CD4-positive, CD25-positive, alpha-beta regulatory T cell (primary cell): ENCODE measurements at places on chromosomes 7 and 10. TPM values are rescaled to one million over a fixed set of nuclear protein-coding genes. Genes with fewer than 3 reads are reported as not detected.
A peak's percentile ranks its signal among the peaks of the same experiment; 100 is the strongest.

DNA sequence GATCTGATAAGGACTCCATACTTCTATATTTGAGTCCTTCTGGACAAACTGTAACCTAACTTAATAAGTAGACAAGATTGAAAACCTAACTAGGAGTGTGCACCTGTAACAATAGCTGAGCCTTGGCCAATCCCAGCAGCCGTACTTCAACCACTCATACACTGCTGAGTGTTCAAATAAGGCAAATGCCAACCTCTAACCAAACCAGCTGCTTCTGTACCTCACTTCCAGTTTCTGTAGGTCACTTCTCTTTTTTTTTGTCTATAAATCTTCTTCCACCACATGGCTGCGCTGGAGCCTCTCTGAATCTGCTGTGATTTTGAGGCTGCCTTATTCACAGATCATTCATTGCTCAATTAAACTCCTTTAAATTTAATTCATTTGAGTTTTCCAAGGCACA is 753.2 kb downstream of the DNAJB9 start:
- H3K36me3 ChIP-seq, result no peaks in the 10 kb centered on the region
- H3K27ac ChIP-seq, result no peak overlapping the region
- DNase-seq, result no peak
- no peaks in the 10 kb centered on the region for H3K4me1 ChIP-seq

- H3K4me3 ChIP-seq, result no peak overlapping the region
- H3K36me3 ChIP-seq, result no peaks in the 10 kb centered on the region
- no peaks in the 10 kb centered on the region for H3K4me1 ChIP-seq
- H3K27ac ChIP-seq, result no peak overlapping the region
- H3K27me3 ChIP-seq, result no peaks in the 10 kb centered on the region
- DNase-seq, result no peak
These were observed 21.5 kb upstream of the PLEKHA1 start for GRCh38 chr10:122352817-122353525.

GRCh38 chr10:69409968-69410367 is 6.8 kb downstream of the TACR2 start:
- peak overlapping the region; percentile 91 for H3K27ac ChIP-seq
- no peak for DNase-seq
- H3K36me3 ChIP-seq, result no peaks in the 10 kb centered on the region
- H3K4me3 ChIP-seq, result no peak overlapping the region

DNA sequence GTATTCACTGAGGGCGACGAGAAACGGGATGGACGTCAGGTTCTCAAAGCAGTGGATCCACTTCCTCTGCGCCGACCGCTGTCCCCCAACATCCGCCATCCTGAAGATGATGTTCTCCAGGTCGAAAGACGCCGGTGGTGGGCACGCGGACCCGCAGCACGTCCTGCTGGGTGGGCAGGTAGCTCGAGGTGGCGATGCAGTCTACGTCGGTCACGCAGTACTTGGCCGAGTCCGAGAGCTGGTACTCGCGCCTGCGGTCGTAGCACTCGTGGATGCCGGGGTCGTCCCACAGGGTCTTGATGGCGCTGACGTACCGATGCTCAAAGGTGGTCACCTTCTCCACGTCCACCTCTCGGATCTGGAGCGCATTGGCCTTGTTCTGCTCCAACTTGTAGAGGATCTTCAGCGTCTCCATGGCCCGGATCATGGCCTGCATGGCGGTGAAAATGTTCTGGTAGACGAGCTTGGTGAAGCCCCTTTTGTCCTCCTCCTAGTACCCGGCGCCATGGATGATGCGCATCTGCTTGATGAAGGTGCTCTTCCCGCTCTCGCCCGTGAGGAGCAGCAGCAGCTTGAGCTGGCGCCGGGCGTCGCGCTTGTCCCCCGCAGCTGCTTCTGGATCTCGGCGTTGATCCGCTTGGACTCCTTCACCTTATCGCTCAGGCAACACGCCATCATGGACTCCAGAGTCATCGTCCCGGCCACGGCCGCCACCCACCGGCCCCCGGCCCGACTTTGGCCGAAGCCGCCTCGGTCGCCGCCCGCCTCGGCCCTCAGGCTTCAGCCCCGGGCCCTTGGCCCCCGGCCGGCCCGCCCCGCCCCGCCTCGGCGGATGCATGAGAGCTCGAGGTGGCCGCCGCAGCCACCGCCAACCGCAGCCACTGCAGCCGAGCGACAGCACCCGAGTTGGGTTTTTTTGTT is 122.9 kb upstream of the KCTD7 start:
- H3K4me3 ChIP-seq, result no peak overlapping the region
- H3K27ac ChIP-seq, result no peak overlapping the region
- H3K4me1 ChIP-seq, result peaks cover 10% of the 10 kb centered on the region
- peak; percentile 51 for DNase-seq

DNA sequence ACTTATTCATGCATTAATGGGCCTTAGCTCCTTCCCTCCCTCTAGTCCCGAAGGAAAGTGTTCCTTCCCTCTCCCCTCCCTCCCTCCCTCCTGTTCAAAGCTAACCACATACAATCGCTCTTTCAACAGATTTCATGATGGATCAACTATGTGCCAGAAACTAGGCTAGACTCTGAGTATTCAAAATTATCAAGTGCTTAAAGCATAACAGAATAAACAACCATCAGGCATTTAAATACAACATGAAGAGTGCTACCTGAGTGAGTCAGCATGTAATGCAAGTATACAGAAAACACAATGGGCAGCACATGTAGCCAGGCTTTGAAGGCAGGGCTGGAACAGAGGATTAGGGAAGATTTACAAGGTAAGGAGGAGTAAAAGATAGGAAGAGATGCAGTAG is 11.3 kb downstream of the CHCHD3 start:
- DNase-seq, result no peak
- H3K27ac ChIP-seq, result no peak overlapping the region
- peaks cover 38% of the 10 kb centered on the region for H3K36me3 ChIP-seq
- H3K4me3 ChIP-seq, result no peak overlapping the region
- no peaks in the 10 kb centered on the region for H3K27me3 ChIP-seq
- no peaks in the 10 kb centered on the region for H3K4me1 ChIP-seq

- no peak for DNase-seq
- no peak overlapping the region for H3K4me3 ChIP-seq
- no peaks in the 10 kb centered on the region for H3K4me1 ChIP-seq
- no peaks in the 10 kb centered on the region for H3K27me3 ChIP-seq
- H3K27ac ChIP-seq, result no peak overlapping the region
These were observed 12.5 kb downstream of the ADK start for GRCh38 chr10:74163319-74164068.

DNA sequence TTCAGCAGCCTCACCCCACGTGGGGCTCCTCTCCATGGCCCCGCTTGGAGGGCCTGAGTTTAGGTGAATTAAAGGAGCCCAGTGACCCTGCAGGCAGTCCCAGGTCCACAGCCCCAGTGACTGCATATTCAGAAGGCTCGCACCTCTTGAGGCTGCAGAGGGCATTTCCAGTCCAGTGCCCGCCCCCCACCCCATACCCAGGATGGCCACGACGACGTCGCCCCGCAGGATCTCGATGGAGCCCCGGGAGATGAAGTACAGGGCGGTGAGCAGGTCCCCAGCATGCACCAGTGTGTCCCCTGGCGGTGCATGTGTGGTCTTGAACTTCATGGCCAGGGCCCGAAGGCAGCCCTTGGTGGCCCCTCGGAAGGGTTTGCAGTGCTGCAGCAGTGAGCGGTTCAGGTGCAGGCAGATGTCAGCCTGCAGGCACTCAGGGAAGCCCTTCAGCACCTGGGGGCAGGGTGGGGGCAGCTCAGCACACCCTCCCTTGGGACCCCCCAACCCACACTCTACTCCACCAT is 28.1 kb downstream of the KCNH2 start:
- no peaks in the 10 kb centered on the region for H3K27me3 ChIP-seq
- no peaks in the 10 kb centered on the region for H3K4me1 ChIP-seq
- no peak for DNase-seq

GRCh38 chr7:128924707-128925588 is 12.8 kb upstream of the IRF5 start:
- no peak overlapping the region for H3K27ac ChIP-seq
- DNase-seq, result no peak
- no peak overlapping the region for H3K4me3 ChIP-seq

IPMK gene
- total RNA-seq, result 4.2 TPM

TFR2 gene
- total RNA-seq, result 8.0 TPM

GRCh38 chr7:106125417-106125816 is 13.3 kb upstream of the SYPL1 start:
- H3K27me3 ChIP-seq, result no peaks in the 10 kb centered on the region
- H3K4me1 ChIP-seq, result peaks cover 7% of the 10 kb centered on the region
- DNase-seq, result no peak
- H3K4me3 ChIP-seq, result no peak overlapping the region
- H3K27ac ChIP-seq, result no peak overlapping the region

DNA sequence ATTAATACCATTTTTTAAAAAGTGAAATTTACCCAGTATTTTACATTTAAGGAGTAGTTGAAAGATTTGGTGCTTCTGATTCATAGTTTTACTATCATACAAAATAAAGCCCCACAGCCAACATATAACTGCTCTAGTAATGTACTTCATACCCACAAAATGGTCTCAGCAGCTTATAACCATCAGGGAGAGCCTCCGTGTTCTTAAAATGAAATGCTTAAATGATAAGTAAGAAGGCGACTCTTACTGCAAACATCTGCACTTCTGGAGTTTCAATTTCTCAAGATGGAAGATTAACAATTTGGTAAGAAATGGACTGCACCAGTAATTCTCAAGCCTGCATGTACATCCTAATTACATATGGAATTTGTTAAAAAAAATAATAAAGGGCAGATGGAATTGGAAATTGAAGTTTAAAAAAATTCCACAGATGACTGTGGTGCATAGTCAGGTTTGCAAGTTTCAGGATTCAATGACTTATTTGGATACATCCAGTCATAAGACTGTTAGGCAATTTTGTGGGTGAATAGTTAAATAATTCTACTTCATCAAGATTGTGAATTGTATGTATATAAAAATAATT is 461.0 kb downstream of the KIF20B start:
- no peak overlapping the region for H3K27ac ChIP-seq
- no peaks in the 10 kb centered on the region for H3K4me1 ChIP-seq
- no peak overlapping the region for H3K4me3 ChIP-seq
- no peaks in the 10 kb centered on the region for H3K36me3 ChIP-seq
- no peak for DNase-seq
- H3K27me3 ChIP-seq, result no peaks in the 10 kb centered on the region

GPRIN2 gene
- total RNA-seq, result not detected

DNA sequence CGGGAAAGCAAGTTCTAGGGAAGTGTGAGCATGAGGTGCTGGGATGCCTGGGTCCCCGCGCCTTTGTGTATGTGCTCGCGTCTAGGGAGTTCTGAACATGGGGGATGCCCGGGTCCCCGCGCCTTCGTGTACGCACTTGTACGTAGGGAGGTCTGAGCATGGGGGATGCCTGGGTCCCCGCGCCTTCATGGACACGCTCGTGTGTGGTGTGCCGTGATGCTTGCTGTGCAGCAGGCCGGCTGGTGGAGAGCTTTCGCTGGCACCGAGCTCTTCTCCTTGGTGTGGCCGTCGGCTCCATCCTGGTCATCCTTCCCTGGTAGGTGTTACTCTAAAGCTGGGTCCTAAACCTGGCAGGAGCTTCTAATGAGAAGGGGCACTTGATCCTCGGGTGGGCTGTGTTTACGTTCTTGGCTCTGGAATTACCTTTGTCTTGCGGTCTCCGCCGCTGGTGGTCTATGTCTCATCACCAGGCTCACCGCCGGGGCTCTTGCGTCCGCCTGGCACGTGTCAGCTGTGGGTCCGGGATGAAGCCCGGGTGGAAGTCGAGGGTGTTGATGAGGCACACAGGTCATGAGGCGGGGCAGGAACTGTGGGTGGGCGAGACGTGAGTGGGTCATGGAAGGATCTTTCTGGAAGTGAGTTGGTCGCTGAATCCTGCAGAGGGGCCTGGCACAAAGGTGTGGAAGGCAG is 63.5 kb downstream of the DNAJB6 start:
- peaks cover 14% of the 10 kb centered on the region for H3K4me1 ChIP-seq
- DNase-seq, result no peak
- H3K36me3 ChIP-seq, result peaks cover 9% of the 10 kb centered on the region

DNA sequence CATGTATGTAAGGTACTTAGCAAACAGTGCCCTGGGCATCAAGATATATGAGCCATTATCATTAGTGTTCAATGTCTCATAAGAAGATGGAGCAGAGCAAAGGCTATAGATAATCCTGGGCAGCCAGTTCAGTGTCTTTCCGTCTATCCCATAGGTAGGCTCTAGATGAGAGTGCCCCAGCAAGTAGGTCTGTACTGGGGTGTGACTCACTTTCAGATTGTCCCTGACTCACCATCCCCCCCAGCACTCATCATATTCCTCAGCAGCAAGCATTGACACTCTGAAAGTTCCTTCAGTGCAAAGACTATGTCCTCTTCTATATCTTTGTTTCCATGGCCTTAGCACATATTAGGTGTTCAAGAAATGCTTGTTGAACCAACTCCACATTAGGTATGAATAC is 20.0 kb upstream of the FAM204A start:
- no peaks in the 10 kb centered on the region for H3K36me3 ChIP-seq
- no peak overlapping the region for H3K4me3 ChIP-seq
- H3K4me1 ChIP-seq, result no peaks in the 10 kb centered on the region
- no peak overlapping the region for H3K27ac ChIP-seq

GRCh38 chr10:48606530-48607355 is 1.9 kb upstream of the ARHGAP22 start:
- H3K4me3 ChIP-seq, result no peak overlapping the region
- no peak for DNase-seq
- no peaks in the 10 kb centered on the region for H3K4me1 ChIP-seq
- H3K36me3 ChIP-seq, result no peaks in the 10 kb centered on the region
- no peak overlapping the region for H3K27ac ChIP-seq

DNA sequence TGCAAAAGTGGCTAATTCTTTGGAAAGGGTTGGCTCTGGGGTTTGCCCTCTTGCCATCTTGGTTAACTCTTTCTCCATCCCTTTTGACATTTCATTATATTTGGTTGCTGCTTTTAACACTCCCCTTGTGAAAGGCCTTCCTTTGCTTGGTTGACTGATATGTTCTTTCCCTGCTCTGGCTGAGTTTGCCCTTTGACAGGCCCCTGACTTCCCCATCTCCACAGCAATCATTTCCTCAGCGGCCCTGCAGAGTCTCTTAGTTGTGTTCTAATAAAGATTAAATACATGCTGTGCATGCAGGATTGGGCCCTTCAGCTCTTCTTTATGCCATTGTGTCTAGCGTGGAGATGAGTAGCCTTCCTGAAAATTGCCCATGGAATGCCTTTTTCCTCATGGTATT is 84.5 kb upstream of the CSTF2T start:
- no peaks in the 10 kb centered on the region for H3K4me1 ChIP-seq
- H3K36me3 ChIP-seq, result no peaks in the 10 kb centered on the region
- H3K4me3 ChIP-seq, result no peak overlapping the region
- H3K27ac ChIP-seq, result no peak overlapping the region
- no peak for DNase-seq

FAM24B gene
- 17.2 TPM for total RNA-seq

NAPEPLD gene
- total RNA-seq, result 6.4 TPM

- H3K27ac ChIP-seq, result no peak overlapping the region
- no peak for DNase-seq
- H3K4me1 ChIP-seq, result no peaks in the 10 kb centered on the region
- no peak overlapping the region for H3K4me3 ChIP-seq
- no peaks in the 10 kb centered on the region for H3K27me3 ChIP-seq
These were observed 262.0 kb downstream of the PRPF18 start for GRCh38 chr10:13848520-13849445.
